ENCODE measurements at places on chromosomes 12 and 14.

DNA sequence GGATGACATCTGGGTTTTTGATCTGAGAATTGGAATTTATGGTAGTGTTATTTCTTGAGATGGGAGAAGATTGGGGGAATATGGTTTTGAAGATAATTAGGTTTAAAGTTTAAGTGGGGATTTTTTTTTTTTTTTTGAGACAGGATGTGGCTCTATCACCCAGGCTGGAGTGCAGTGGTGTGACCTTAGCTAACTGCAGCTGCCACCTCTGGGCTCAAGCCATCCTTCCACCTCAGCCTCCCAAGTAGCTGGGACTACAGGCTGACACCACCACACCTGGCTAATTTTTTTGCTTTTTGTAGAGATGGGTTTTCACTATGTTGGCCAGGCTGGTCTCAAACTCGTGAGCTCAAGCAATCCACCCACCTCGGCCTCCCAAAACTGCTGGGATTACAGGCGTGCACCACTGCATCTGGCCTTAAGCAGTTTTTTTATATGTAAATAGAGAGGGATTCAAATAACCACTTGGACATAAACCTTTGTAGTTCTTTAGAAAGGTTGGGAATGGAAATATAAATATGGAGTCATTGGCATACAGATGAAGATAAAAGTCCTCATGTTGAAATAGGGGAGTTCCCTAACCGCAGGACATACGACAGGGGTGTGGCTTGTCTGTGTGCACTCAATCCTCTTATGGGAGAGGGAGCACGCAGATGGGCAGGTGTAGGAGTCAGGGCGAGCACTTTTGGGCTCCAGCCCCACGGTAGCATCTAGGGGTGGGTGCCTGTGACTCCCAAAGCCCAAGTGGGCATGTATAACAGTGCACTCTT lies 4.7 kb downstream of the LIN52 start:
- no peak for DNase-seq

DNA sequence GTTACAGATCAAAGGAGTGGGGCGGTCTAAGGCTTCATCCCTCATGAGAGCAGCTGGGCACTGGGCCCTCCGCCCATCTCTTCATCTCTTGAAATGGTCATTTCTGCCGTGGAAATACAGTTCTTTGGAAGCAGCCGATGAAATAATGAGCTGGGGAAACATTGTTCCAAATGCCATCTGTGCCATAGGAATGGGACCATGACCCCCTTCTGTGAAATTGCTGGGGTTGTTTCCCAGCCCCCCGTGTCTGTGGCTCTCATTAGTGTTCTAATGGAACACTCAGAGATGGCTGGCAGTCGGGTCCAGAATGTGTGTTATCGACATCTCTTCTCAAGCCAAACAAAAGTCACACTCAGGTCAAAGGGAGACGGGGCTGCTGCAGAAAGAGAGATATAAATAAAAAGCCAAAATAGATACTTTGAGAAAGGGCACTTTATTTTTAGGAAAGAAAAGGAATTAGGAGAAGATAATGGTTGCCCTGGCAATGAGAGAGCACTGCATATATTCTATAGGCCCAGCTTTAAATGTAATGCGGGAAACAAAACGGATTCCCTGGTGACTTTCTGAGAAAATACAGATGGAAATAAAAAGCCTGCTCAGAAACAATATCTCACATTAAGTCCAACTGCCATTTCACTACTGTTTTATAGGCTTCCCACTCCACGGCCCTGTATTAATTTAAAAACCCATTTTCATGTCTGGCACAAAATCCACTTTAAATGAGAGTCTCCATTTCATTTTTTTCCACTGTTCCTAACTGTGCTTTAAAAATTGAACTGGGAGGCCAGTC lies 107.1 kb downstream of the TTC8 start:
- no peak for DNase-seq

DNA sequence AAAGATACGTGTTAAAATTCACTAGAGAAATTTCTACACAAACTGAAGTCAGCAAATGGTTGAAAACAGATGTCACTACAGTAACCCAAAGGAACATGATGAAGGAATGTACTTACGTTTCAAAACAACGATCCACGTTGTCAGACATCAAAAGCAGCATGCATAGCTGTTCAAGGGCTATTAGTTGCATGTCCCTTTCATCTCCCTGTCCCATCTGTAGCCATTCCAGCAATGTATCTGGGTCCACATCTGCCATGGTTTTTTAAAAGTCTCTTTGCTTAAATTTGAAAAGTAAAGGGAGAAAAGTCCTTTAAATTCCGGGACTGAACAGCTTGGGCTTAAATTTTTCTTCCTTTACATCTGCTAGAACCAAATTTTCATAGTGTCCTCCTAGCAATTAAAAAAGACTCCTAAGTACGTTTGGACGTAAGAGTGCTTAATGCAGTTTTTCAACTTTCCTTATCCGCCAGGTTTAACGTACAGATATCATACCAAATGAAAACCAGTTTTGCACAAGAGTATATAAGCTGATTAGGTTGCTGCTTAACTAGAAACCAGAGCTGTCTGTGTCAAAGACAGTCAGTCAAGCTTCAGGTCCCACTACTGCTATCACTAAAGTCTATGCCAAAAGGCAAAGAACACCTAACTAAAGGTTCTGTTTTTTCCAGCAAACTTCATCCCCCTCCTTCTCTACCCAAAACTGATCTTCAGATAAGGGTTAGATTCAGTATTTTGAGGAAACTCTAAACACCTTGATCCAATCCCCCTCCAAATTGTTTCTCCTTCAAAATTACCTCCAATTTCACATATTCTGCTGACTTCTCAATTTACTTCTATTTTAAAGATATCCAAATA lies 1.7 kb downstream of the HECTD1 start:
- no peak for DNase-seq

DNA sequence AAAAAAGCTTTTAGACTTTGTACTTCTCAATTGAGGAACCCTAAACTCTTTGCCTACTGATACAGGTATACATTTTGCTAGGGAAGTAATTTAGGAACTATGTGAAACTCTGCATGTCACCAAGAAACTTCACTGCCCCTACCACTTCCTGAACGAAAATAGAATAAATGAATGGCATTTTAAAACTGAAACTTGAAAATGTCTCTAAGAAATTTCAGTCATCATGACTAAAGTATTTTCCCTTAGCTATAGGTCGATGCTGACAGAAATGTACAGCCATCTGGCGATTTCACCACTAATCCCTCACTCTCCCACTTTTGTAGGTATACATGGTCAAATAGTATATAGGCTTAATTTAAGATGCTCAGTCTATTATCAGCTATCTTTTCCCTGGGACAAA lies 194.9 kb upstream of the SYT10 start:
- DNase-seq = no peak

DNA sequence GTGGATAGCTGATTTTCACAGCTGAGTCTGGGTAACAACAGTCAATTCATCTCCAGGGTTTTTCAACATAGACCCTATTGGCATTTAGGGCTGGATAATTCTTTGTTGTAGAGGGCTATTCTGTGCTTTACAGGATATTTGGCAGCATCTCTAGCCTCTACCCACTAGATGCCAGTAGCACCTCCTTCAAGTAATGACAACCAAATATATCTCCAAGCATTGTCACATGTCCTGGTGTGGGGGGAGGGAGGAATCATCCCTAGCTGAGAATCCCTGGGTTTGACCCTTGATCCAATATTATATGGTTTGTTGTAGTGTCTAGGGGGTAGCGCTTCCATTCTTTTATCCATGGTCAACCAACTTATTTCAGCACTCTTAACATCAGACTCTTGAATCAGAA lies 157.2 kb downstream of the ANO4 start:
- DNase-seq = no peak

GRCh38 chr12:13026286-13026685 lies 17.9 kb upstream of the FAM234B start:
- no peak for DNase-seq

- no peak for DNase-seq
These were observed 333.7 kb downstream of the EGLN3 start for GRCh38 chr14:33617154-33617553.

- DNase-seq = no peak
These were observed 35.0 kb upstream of the MDM1 start for GRCh38 chr12:68367116-68367515.

DNA sequence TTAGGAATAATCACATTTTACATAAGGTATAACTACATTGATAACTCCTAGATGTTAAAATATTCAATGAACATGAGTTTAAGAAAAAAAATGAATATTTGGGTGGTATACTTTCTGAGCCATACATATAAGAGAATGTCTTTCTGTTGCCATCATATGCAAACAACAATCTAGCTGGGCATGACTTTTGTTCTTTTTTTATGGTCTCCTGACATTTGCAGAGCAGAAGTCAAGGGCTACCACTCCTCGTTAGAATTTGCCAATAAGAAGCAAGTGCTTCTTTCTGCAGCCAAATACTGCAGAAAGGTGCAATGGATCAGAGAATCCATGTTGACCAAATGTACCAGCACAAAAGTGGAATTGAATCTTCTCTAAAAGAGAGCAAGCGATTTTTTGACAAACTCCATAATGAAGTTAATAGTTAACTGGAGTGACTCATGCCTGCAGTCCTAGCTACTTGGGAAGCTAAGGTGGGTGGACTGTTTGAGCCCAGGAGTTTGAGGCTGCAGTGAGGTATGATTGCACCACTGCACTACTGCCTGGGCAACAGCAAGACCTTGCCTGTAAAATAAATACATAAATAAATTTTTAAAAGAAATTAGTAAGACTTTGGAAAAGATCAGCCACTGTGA lies 25.5 kb upstream of the CCDC91 start:
- DNase-seq = no peak

DNA sequence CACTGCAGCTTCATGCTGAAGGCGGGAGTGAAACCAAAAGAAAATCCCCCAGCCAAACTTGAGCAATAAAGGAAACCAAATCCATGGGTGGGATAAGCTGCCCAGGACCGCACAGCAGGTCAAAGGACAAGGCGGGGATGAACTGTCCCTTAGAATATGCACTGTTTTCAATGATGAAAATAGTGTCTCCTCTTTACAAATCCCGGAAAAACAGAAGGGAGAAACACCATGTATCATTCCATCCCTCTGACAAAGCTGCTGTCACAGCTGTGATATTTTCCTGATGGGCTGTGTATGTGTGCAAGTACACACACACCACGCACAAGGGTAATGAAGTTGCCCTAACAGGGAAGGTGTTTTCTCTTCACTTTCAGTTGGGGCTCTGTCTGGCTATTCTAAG lies 70.3 kb downstream of the ACTN1 start:
- no peak for DNase-seq

DNA sequence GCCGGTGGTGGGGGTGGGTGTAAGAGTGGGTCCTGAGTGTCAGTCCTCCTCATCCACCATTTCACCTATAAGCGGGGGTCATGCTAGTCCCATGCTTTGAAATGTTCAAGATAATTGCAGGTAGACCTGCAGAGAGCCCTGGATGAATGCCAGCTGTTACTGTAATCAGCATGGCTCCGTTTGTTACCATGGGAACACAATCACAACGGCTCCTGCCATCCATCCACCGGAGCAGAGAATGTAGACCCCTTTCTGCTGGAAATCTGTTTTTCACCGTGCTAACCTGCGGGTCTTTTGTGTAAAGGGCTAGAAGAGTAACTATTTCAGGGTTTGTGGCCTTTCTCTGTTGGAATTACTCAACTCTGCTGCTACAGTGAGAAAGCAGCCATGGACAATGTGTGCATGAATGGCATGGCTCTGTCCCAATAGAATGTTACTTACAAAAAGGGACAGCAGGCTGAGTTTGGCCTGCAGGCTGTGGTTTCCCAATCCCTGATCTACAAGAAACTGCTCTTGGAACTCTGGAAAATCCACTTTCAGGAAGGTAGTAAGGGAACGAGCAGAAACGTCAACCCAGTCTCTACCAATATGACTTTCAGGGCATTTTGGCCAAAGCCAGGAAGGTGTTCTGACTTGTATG lies 36.1 kb downstream of the KCTD10 start:
- DNase-seq = no peak

GRCh38 chr14:69231486-69231885 lies 28.5 kb upstream of the GALNT16 start:
- no peak for DNase-seq

- no peak for DNase-seq
These were observed 928.6 kb downstream of the TMEM121 start for GRCh38 chr14:106455026-106455425.

DNA sequence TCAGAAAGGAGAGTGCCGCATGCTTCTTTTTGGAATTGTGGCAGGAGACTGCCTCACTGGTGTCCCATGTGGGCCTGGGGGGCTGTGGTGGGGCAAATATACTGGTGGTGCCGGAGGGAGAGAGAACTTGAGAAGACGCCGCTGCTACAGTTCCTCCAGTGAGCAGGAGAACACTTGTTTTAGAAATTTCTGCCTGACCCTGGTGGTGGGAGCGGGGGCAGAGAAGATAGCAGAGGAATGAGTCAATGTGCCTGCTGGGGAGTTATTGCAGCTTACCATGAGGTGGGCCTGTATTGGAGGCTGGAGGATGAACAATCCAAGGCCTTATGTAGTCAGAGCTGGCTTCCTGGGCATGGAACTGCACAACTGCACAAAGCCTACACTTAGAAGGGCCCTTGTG lies 211.8 kb downstream of the SNAPC1 start:
- DNase-seq = no peak

GRCh38 chr14:82422230-82422629 lies 888.6 kb upstream of the SEL1L start:
- no peak for DNase-seq

- no peak for DNase-seq
These were observed 45.2 kb downstream of the ABCD2 start for GRCh38 chr12:39574378-39574777.

GRCh38 chr12:69579029-69579428 lies 6.2 kb upstream of the CCT2 start:
- DNase-seq = no peak

- DNase-seq = no peak
These were observed 77.4 kb downstream of the ST8SIA1 start for GRCh38 chr12:22257100-22257499.

GRCh38 chr12:40241741-40242140 lies 16.9 kb downstream of the LRRK2 start:
- DNase-seq = no peak

DNA sequence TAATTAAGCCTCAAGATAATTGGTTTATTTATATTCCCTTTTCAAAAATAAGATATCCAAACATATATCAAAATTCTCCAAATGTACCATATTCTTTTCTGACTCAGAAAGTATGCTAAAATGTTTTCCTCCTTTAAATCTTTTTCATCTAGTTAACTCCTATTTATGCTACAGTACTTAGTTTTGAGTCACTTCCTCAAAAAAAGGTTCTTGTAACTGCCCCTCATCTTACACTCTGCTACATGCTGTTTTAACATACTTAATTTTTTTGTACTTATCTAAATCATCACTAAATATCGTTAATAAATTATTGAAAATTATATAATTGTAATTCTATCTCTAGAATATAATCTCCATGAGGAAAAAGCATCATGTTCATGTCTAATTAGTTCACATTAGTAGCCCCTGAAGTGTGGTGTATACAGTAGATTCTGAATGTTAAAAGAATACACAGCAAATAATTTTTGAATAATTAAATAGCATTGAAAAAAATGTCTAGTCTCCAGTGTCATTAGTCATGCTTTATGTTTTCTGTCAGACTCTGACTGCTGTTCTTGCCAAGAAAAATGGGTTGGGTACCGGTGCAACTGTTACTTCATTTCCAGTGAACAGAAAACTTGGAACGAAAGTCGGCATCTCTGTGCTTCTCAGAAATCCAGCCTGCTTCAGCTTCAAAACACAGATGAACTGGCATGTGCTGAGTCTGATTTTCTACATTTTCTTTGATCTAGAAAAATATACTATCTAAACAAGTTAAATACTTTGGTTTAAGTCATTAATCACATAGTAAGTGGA lies 3.5 kb downstream of the KLRD1 start:
- no peak for DNase-seq
